ENCODE measurements at places on chromosomes 6 and 20. TPM values are rescaled to one million over a fixed set of nuclear protein-coding genes. Genes with fewer than 3 reads are reported as not detected.

DNA sequence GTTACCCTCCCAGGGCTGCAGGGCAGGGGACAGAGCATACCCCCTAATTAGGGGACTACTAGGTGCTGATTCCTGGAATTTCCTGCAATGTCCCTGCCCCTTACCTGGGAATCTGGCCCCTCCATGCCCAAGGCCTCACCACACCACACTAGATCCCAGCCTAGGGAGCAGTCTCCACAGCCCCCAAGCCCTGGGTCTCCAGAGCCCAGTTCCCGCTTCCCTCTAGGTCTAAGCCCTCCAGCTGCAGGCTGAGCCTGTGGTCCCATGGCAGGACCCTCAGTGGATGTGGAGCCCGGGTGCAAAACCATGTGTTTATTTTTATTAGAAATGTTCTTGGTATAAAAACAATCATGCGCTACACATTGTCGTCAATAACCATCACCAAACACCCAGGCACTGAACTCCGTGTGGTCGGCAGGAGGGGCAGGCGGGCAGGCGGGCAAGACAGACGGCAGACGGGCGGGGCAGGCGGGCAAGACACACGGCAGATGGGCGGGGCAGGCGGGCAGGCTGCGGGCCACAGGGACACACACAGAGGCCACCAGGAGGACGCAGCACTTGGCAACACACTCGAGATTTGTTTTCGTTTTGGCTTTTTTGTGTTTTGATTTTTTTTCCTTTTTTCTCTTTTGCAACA lies 124.2 kb downstream of the GRM4 start:
- DNase-seq, result no peak

DNA sequence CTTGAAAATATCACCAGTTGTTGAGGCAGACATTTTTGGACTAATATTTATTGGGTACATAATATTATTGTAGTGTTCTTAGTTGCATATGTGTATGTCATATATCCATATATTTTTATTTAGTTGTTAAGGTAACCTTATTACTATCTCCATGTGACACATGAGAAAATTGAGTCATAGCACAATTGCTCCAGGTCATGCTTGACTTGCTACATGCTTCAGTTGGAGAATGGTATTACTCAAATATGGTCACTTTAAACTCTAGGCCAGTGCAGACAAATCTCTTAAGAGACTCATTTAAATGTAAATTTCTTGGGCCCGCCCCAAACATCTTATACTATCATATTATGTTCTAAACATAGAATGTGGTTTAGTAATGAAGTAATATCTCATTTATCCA lies 246.1 kb downstream of the RIMS1 start:
- DNase-seq, result no peak

DNA sequence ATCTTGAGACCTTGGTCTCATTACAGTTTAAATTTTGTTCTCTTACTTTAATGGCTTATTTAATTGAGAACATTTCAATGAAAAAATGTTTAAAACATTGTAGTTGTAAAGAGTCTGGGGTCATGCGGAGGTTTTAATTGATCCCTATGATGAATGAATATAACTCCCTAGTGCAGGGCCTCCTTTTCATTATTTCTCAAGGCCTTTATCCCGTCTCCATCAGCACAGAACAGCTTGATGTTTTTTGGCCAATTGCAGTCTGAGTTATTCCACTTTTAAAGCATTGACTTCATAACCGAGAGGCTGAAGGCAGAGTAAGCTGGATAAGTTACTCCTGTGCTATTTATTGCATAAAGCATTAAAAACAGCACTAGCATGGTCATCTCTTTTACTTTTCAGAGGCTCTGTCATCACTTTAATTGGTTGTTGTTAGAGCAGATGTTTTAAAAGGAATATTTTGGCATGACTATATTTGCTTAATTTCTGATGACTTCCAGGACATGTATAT lies 83.4 kb downstream of the DTD1 start:
- no peak for DNase-seq

GRCh38 chr6:19268117-19268516 lies 569.1 kb upstream of the ID4 start:
- DNase-seq, result no peak

DNA sequence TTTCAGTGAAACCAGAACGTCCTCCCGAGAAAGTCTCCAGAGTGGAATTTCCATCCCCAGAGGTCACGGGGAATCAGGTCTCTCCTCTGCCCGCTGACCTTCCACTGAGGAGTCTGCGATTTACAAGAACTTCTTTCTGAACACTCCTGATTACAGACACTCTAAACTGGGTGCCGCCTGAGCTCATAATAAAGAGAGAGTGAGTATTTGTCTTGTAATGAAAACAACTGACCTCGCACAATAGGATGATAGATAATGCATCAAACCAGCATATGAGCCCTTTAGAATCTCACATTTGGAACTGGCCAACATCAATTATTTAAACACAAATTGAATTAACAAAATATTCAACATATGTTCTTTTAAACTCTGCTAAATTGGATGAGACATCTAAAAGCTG lies 47.5 kb downstream of the DLL1 start:
- DNase-seq, result no peak

ENPP1 gene
- total RNA-seq, result 0.83 TPM

GRCh38 chr6:169589293-169589692 lies 112.5 kb downstream of the WDR27 start:
- no peak for DNase-seq

DNA sequence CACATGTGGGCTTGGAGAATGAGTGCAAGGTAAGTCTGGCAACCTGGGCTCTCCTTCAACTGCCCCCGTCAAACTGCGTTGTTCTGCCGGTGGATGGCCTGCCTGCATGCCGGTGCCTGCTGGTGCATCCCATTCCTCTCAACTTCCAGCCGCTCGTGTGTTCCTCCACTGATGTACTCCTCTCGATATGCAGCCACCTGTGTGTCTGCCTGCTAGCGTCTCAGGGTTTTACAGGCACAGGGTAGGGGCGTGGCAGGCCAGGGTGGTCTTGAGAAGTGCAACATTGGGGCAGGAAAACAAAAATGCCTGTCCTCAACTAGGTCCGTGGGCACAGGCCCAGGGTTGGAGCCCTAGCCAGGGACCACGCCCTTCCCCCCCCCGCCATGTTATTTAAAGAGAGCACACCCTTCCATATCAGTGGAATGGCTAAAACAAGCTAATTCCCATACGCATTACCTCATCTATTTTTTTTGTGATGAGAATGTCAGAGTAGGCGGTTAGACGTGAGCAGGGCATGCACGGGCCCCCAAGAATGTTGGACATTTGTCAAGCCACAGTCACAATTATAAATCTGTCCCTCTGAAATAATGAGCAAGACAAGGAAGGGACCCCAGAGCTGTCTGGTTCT lies 33.2 kb downstream of the SERPINB6 start:
- DNase-seq, result no peak

JPH2 gene
- not detected for total RNA-seq

GRCh38 chr6:170583756-170584180 lies 669 bp downstream of the PDCD2 start:
- DNase-seq, result no peak

- no peak for DNase-seq
These were observed 12.4 kb downstream of the FRS3 start for GRCh38 chr6:41767112-41767833.

- no peak for DNase-seq
These were observed 19.5 kb downstream of the PNPLA1 start for GRCh38 chr6:36289281-36289878.

DNA sequence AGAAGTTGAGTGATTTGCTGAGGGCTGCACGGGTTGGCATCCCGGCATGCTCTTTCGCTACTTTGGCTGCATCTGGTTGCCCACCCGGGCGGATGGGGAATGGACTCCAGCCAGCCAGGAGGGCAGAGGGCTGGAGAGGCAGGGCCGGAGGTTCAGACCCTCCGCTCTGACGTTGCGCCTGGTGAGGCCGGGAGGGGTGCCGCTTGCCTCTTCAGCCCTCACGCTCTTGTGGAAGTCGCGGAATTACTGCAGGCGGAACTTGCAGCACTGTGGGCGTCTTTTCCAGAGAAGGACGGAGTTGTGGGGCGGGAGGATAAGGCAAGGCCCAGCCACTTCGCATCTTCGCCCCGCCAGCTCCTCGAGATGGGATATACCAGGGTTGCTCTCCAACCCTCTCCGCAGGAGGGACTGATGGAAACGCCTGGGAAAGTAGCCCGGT lies 656 bp downstream of the RTEL1 start:
- DNase-seq, result no peak

TCP11 gene
- total RNA-seq, result not detected

DNA sequence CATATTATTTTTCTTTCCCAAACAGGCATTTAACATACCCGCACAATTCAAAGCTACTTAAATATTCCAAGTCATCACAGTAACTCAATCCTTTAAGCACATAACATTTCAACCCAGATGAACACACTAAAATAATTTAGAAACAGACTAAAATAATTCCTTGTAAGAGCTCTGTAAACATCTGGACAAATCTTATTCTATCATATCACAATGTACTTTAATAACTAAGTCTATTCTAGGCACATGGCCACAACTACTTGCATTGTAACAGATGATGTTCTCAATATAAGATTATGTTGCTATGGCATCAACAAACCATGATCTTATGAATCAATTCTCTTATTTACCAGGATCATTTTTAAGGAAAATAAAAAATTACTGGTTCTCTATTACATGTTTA lies 123.2 kb upstream of the THEMIS start:
- no peak for DNase-seq

- no peak for DNase-seq
These were observed 103.2 kb upstream of the BEND6 start for GRCh38 chr6:56851541-56852259.

- no peak for DNase-seq
These were observed 26.7 kb upstream of the ADA start for GRCh38 chr20:44678242-44678641.

ZCCHC3 gene
- total RNA-seq, result 24.0 TPM

GRCh38 chr20:43910564-43910963 lies 4.1 kb upstream of the TOX2 start:
- DNase-seq, result no peak

DNA sequence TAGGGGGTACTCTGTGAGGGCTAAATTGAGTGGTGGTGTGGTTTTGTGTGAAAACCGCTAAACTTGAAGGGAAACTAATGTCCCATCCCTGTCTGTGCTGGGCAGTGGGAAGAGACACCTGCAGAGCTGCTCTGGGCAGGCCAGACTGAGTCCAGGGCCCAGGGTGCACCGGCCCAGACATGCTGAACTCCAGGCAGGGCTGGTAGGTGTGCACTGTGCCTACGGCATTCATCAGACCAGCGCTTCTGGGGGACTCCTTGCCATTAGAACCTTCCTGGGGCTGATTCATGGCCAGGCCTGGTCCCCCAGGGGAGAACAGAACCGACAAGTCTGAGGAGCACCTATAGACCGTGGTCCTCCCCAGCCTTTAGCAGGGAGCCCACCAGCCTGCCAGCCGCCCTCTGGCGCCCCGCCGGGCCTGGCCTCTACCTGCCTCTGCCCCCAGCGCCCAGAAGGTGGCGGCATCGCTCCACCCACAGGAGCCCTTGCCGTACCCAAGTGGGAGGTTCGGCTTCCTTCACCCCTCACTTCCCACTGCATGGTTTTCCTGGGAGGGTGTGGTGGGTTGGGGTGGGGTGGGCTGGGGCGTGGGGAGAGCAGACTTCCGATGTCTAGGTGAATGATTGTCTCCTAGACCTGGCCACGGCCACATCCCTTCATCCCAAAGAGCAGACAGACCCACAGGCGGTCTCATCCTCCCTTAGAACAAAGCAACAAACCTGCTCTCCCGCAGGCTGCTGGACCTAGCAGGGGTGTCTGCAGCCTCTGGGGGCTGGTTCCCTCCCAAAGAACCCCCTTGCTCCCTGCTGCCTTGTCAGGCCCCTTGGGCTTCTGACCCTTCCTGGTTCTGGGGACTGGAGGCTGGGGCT lies 15.5 kb downstream of the CCDC167 start:
- DNase-seq, result peak; percentile 90

PNPLA1 gene
- 3.5 TPM for total RNA-seq

- DNase-seq, result no peak
These were observed 139.5 kb upstream of the AGPAT4 start for GRCh38 chr6:161413355-161413771.

GRCh38 chr6:16067568-16067967 lies 61.3 kb upstream of the MYLIP start:
- no peak for DNase-seq

KCNS1 gene
- total RNA-seq, result not detected

C6orf163 gene
- 2.3 TPM for total RNA-seq

RFX6 gene
- total RNA-seq, result not detected

DNA sequence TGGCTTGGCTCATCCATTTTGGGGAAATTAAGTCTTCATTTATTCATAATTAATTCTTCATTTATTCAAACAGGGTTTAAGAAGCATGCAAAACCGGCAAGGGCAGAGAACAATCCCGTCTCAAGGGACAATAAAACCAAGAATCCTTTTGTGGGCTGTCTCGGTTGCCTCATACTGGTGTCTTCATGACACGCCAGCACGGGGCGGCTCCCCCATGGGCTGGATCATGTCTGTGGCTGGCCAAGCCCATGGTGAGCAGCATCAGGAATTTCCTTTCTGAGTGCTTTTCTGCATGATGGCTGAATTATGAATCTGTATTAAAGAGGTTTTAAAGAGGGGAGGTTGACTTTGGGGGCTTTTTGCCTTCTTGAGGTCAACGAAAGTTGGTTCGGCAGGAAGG lies 38.3 kb upstream of the DUSP22 start:
- no peak for DNase-seq

Measured in natural killer cell (primary cell).